Cerebellum (tissue), 4 donors: ENCODE measurements at places on chromosomes 11 and 22.

- no peak for DNase-seq
Measured at GRCh38 chr11:69894648-69895047, 75.4 kb upstream of the FGF3 start.

GRCh38 chr11:59782080-59782479 lies 26.9 kb downstream of the STX3 start:
- DNase-seq = no peak

DNA sequence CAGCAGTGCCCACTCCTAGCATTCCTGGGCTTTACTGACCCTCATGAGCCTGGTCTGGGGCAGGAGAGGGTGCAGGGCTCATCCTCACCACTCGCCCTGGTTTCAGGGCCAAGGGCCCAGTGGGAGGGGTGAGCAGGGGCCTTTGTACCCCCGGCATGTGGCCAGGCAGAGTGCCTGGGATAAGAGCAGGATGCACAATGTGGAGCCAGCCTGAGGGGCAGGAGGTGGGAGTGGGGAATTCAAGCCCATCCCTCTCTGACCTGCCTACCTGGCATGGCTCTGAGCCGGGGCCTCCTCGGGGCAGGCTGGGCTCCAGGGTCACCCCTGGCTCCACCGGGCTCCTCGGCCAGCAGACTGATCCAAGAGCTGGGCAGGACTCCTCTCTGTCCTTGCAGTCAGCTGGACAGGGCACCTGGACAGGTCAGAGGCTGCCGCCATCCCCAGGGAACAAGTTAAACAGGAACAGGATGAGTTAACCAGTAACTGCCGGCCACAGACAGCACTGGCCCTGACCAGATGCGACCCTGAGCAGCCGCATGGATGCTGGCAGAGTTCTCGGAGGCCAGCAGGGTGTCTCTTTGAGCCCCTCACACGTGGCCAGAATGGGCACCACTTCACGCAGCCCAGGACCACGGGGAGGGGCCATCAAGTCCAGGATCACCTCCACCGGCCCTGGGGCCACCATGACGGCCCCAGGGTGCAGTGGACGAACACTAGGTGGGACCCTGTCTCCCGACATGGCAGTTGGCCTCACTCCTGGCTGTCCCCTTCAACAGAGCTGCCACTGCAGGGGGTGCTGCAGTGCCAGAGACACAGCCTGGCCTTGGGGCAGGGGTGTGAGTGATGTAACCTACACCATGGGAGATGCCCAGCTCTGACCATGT lies 5.0 kb downstream of the SIGIRR start:
- DNase-seq = no peak

GRCh38 chr11:11604370-11604990 lies 17.3 kb downstream of the GALNT18 start:
- no peak for DNase-seq

GRCh38 chr22:37012262-37012904 lies 6.9 kb downstream of the TST start:
- peak; percentile 20 for DNase-seq

- DNase-seq = no peak
Measured at GRCh38 chr11:23688835-23689234, 808.0 kb upstream of the LUZP2 start.

- DNase-seq = no peak
Measured at GRCh38 chr11:17801166-17801565, 66.6 kb downstream of the KCNC1 start.

DNA sequence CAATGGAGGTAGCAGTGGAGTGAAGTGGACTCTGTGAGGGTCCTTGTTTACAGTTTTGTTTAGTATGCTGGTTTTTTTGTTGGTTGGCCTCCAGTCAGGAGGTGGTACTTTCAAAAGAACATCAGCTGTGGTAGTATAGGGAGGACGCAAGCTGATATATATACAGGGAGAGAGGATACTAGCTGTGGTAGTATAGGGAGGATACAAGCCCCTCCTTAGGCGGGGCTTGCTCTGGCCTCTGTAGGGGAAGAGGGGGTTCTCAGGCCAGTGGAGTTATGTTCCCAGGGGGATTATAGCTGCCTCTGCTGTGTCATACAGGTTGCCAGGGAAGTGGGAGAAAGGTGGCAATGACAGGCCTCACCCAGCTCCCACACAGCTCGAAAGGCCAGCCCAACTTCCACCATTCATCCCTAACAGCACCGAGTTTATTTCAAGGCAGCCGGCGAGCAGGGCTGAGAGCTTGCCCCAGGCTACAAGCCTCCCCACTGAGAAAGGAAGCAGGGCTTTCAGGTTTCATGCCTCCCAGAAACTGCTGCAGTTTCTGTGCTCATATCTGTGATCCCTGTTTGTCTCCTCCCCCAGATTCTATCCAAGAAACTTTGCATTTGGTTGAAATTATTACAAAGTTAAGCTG lies 10.4 kb downstream of the OR52E6 start:
- DNase-seq = no peak

- no peak for DNase-seq
Measured at GRCh38 chr11:57529012-57529411, 1.5 kb downstream of the TIMM10 start.

DNA sequence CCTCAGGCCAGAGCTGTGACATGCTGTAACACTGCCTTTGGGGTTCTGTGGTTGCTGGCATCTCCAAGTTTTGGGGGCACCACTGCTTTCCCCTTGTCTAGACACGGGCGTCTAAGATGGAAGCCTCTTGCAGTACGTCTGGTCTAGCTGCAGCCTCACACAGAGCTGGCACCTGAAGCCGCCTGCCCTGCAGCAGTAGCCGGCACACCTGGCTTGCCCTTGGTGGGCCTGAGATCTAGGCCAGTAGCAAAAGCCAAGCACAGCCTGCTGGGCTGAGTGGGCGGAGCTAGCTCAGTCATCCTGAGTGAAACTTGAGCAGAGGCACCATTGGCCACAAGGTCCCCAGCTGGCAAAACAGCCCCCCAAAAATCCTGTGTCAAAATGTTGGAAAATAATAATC lies 154.2 kb downstream of the DLG2 start:
- no peak for DNase-seq

GRCh38 chr11:108370990-108371389 lies 96.3 kb downstream of the C11orf65 start:
- DNase-seq = no peak

GRCh38 chr11:132336781-132337535 lies 966.5 kb downstream of the NTM start:
- no peak for DNase-seq

- DNase-seq = no peak
Measured at GRCh38 chr11:73145986-73146575, 4.0 kb upstream of the FCHSD2 start.

DNA sequence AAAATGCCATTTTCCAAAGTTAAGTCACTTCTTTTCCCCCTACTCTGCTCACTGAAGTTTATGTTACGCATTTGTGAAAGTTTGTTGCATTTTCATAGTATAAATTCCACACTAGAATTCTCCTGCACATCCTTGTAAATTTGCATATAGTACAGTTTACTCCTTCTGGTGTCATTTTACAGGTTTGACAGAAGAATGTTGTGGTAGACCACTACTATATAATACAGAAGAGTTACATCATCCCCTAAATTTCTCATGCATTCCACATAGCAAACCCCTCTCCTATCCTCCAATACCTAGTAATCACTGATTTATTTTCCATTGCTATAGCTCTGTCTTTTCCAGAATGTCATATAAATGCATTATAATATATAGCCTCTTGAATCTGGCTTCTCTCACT lies 64.5 kb downstream of the CCDC73 start:
- no peak for DNase-seq

- DNase-seq = no peak
Measured at GRCh38 chr11:83158357-83158786, 1.4 kb downstream of the PCF11 start.

- DNase-seq = no peak
Measured at GRCh38 chr22:49094151-49094550, 733.5 kb downstream of the BRD1 start.

GRCh38 chr11:10973416-10973815 lies 115.6 kb upstream of the ZBED5 start:
- DNase-seq = no peak

GRCh38 chr11:58912124-58912523 lies 27.2 kb upstream of the GLYATL1 start:
- DNase-seq = no peak

DNA sequence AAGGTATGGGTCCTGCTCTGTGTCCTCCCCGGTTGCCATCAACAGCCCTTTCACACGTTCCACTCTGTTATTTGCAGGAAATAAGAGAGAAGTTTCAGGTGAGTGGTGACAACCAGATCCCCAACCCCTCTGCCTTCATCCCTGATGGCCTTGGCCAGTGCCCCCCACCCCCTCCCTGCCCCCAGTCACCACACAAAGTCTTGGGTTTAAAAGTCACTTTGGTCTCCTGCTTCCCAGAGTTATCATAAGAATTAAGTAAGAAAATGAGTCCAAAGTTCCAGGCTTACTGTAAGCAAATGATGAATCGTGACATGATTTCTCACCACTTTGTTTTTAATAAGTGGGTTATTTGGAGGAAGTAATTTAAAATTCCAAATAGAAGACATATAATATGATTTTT lies 9.2 kb upstream of the OAF start:
- no peak for DNase-seq

DNA sequence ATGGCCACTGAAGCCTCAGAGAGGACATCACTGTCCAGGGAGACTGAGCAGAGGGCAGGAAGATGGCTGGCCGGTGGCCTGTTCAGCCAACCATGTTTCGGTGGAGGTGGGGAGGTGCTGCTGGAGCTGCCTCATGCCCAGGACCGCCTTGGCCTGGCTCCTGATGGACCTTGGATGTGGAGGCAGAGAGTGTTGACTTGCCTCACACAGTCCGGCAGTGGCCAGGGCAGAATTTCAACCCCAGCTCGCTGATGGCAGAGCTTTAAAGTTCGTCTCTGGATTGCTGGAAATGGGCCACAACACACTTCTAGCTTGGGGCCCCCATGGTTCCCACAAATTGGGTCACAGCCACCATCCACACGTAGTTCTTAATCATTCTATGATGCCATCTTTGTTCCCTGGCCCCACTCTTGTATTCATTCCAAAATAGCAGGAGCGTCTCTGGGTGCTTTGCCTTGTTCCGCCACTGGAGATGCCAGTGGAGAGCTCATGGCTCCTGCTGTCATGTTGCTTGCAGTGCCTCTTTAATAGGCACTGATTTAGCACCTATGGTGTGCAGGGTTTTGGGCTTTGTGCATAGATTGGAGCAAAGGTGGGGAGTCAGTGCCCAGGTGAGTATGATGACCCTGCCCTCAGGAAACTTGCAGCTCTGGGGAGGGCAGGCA lies 5.6 kb downstream of the MAPK8IP1 start:
- no peak for DNase-seq

DNA sequence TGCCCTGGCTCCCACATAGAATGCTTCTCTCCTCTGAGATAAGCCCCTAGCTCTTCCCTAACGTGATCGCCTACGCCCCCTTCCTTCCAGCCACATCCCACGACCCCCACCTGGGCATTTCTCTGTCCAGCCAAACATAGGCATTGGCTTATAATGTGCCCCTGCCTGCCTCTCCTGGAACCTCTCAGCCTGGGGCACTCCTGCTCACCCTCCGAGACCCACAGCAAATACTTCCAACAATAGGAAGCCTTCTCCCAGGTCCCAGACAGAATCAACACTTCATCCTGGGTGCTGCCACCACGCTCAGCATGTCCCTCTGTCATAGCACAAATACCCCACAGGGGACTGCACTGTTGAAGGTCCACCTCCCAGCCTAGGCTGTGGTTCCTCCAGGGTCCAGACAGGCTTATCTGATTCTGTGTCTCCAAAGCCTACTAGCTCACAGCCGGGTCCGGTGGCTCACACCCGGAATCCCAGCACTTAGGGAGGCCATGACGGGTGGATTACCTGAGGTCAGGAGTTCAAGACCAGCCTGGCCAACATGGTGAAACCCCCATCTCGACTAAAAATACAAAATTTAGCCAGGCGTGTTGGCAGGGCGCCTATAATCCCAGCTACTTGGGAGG lies 24.2 kb upstream of the TMPRSS4 start:
- DNase-seq = no peak

DNA sequence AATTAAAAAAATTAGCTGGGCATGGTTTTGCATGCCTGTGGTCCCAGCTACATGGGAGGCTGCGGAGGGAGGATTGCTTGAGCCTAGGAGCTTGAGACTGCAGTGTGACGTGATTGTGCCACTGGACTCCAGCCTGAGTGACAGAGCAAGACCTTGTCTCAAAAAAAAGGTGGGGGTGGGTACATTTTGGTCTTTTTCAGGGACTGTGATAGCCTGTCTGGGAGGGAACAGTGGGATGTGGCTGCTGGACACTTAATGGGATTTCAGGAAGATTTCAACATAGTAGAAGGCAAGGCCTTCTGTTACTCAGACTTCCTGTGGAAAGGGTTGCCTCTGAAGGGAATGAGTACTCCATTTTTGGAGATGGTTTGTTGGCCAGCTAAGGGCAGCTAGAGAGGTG lies 40.6 kb downstream of the RELT start:
- DNase-seq = no peak

- no peak for DNase-seq
Measured at GRCh38 chr11:820655-821511, 2.2 kb downstream of the PNPLA2 start.

- no peak for DNase-seq
Measured at GRCh38 chr22:21707677-21708076, 27.9 kb downstream of the YPEL1 start.

- DNase-seq = no peak
Measured at GRCh38 chr22:44427611-44428470, 70.2 kb downstream of the RTL6 start.

GRCh38 chr11:25453471-25453870 lies 878.5 kb upstream of the ANO3 start:
- no peak for DNase-seq
